NCI-H1105 treated with DMSO at 0.1 percent for 48 hours (cell line): ENCODE measurements at places on chromosomes 1 and 21.

GRCh38 chr21:39523399-39523798, 71.6 kb downstream of the SH3BGR start:
- peak; percentile 36 for DNase-seq

- DNase-seq: no peak
Measured at GRCh38 chr1:176939993-176940392, 224.5 kb downstream of the ASTN1 start.

GRCh38 chr21:35343046-35343819, 294.1 kb upstream of the RUNX1 start:
- DNase-seq: no peak

- no peak for DNase-seq
Measured at GRCh38 chr1:176119549-176119948, 87.5 kb downstream of the COP1 start.

GRCh38 chr1:15352128-15352957, 57.3 kb upstream of the EFHD2 start:
- DNase-seq: no peak

DNA sequence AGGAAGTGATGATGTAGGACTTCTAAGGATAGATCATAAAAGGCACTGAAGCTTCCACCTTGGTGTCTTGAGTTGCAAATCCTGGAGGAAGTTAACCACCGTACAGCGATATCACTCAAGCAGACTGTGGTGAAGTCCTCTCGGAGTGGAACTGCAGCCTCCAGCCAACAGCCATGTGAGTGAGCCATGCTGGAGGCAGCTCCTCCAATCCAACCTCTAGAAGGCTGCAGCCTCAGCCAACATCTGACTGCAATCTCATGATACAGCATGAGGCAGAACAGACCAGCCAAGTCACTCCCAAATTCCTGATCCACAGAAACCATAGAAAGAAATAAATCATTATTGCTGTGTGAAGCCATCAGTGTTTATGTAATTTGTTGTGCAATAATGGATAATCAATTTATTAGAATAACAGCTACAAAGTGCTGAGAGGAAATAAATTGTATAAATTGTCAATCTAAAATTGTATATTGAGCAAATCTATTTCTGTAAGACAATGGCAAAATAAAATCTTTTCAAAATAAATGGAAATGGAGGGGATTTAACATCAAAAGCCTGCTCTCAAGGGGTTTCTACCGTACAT, 65.0 kb downstream of the PRSS38 start:
- no peak for DNase-seq

DNA sequence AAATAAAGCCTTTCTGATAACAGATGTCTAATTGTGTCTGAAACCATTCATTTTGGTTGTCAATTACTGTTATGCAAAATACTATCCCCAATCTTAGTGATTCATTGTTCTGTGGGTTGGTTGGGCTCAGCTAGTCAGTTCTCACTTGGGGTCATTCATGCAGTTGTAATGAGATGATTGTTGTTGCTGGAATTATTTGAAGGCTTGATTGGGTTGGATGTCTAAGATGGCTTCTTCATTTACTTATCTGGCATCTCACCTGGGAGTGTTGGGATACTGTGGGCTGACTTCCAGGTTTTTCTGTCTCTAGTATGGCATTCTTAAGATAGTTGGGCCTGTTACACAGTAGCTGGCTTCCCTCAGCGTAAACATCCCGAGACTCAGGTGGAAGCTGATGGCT, 217.8 kb upstream of the B3GALT2 start:
- DNase-seq: no peak

DNA sequence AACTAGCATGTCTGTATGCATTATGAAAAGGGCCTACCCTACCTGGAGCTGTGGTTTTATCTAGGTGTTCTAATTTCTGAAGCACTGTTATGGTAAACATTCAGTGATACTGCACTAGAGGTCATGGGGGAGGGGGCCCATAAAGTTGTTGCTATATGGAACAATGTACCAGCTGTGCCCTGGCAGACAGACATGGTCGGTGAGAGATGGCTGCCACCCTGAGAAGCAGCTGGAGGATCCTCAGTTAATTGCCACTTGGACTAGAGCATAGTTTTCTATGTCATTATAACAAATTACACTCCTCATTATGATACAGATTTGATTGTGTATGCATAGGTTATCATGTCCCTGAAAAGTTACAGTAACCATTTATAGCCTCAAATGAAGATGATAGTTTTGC, 45.4 kb downstream of the ILDR2 start:
- peak; percentile 85 for DNase-seq

GRCh38 chr21:31945546-31945945, 72.7 kb downstream of the HUNK start:
- no peak for DNase-seq

GRCh38 chr1:162212713-162213112, 143.2 kb downstream of the NOS1AP start:
- DNase-seq: no peak

GRCh38 chr1:208248307-208248801, 4.2 kb upstream of the PLXNA2 start:
- no peak for DNase-seq

DNA sequence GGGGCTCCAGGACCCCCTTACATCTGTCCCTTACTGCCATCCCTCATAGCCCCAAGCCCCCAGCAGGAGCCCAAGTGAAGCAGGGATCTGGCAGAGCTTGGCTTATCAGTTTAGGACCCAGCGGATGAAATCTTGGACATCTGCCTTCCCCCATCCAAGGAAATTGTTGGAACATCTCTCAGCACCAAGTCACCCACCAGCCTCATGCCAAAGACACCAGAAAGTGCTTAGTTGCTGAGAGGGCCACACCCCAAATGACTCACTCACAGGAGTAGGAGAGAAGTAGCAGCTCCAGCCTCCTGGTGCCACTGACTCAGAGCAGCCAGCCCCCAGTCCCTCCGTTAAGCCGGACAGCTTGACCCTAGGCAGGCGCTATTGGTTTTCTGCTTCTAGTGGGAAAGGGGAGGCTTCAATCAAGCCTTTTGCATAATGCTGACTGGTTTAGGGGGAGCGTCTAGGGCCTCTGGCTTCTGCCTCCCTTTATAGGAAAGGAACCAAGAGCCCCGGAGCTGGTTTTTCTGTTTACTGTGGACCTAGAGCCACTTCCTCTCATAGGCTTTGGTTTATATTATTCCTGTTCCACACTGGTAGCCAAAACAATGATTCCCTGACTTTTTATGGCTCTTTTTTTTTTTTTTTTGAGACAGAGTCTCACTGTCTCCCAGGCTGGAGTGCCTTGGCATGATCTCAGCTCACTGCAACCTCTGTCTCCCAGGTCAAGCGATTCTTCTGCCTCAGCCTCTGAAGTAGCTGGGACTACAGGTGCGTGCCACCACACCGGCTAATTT, 114.2 kb upstream of the IPO9 start:
- DNase-seq: no peak

- DNase-seq: no peak
Measured at GRCh38 chr1:230126529-230127104, 59.6 kb downstream of the GALNT2 start.

DNA sequence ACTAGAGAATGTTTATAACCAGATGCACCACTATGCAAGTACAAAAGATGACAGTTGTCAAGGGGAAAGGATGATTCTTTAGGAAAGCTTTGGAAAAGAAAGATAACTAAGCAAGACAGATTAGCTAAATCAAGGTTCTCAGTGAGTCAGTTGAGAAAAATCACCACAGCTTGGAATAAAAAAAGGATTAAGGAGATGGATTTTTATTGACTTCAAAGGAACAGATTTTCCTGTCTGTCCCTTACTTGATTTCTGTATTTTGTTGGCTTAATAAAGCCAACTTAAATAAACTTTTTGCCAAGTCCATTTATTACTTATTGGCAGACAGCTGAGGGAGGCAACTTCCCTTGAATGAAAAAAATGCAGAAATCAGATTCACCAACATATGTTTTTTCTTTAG, 93.9 kb downstream of the NR5A2 start:
- no peak for DNase-seq

DNA sequence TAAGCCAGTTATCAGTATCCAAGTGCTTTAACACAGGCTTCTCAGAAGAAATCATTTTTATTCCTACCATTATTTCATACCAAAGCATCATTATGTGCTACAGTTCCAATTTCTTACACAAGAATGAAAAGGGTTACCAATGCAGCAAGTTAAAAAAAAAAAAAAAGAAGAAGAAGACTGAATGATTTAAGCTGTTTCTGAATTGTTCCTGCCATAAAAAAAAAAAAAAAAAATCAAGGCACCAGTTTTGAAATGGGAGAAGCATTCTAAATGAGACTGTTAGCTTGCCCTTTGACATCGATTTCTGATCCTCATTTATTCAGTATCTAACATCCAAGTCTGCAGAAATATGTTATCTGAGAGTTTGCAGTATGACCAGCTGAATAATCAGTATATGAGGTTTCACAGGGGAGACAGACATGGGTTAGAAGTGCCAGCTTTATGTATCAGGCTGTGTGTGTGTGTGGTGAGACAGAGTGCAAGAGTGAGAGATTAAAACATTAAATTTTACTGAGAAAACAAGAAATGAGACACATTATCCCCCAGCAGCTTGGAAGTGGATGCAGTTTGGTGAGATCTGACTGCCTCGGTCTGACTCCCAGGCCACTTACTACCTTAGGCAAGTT, 105.8 kb downstream of the COLGALT2 start:
- no peak for DNase-seq
